ENCODE measurements at places on chromosomes 3 and 15.
A peak's percentile ranks its signal among the peaks of the same experiment; 100 is the strongest.

DNA sequence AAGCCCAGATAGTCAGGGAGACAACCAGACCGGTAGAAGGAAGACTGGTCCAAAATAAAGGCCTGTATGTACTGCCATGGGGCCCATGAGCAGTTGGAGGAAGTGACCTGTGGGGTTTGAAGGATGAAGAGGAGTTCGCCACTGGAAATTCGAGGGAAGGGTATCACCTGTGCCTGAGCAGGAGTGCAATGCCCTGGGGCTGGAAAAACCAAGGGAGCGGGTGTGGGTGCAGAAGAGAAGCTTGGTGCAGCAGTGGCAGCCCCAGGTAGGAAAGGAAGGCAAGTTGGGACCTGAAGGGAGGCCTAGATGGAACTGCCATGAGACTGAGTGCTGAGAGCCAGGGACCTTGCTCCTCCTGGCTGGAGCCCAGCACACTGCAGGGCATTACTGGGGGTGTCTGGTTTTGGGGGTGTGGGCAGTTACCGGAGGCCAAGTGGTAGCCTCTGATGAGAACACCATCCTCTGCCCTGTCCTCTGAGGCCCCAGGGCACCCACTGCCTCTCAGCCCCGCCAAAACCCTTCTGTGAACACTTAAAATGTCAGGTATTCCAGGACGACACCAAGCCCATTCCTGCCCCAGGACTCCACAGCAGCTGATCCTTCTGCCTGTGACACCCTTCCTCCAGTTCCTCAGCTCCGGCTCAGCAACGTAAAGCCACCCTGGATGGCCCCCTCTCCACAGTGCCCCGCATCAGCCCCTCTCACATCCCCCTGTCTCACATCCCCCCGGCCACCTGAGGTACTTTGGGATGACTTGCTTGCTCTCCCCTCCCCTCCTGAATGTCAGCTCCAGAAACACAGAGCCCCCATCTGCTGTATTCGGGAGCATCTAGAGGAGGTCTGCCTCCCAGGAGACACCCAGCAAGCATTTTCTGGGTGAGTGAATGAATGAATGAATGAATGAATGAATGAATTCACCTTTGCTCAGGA is 42.9 kb downstream of the WNT7A start:
- DNase-seq = no peak

DNA sequence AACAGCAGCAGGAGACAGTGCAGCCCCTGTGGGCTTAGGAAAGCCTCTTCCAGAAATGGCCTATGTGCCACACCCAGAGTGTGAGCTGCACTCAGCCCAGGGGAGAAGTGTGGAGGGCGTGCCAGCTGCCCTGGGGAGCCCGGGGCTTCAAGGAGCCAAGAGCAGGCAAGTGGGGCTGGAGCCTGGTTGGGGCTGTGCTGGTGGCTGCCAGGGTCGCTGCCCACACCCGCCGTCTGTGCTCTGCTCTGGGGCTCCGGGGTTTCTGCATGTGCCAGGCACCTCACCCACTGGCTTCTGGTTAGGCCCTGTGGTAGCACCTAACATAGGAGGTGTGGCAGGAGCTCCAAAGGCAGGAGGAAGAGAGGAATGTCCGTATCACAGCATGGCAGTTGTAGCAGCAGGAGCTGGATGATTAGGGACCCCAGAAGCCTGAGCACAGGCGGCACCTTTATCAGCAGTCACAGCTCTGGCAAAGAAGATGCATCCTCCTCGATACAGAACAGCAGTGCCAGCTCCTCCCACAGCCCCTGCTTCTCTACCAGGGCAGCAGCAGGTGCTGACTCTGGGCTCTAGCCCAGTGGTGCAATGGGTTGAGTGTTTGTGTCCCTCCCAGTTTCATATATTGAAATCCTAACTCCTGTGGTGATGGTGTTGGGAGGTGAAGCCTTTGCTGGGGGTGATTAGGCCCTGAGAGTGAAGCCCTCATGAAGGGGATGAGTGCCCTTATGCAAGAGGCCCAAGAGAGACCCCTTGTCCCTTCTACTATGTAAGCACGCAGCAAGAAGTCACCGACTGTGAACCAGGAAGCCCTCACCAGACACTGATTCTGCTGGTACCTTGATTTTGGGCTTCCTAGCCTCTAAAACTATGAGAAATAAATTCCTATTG is 70.0 kb upstream of the KLF13 start:
- DNase-seq = no peak

DNA sequence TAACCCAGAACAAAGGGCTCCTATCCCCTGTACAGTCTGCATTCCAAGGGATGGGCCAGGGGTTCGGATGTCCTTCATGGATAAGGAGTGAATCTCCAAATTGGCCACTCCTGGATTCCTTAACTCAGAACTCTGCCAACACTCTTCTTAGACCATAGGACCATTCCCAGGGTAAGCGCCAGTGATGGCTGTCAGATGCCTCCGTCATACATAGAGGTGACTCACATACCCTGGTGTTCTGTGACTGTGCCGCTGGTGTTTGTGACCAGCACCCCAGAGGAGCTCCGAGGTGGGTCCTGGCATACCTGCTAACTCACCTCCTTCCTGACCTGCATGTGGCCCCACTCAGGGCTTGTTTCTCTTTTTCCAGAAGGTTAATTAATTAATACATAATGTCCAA is 134.7 kb downstream of the KLF13 start:
- no peak for DNase-seq

DNA sequence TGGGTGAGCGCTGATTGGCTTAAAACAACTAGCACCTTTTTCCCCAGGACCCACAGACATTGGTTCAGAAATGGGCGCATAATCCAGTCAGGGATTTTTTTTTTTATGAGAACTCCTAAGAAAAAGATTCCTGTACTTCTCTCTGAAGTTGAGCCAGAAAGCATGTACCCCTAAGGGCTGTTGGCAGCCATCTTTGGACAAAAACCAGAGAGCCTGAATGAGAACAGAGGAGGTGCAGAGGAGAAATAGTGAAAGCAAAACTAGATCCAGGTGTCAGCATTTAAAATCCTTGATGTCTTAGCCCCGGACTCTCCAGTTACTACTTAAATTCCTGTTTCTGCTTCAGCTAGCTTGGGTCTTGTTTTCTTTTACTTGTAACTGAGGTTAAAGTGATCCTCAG is 1.9 kb upstream of the SLC27A2 start:
- DNase-seq = no peak

GRCh38 chr15:32879980-32880379 is 162.2 kb downstream of the GREM1 start:
- no peak for DNase-seq

DNA sequence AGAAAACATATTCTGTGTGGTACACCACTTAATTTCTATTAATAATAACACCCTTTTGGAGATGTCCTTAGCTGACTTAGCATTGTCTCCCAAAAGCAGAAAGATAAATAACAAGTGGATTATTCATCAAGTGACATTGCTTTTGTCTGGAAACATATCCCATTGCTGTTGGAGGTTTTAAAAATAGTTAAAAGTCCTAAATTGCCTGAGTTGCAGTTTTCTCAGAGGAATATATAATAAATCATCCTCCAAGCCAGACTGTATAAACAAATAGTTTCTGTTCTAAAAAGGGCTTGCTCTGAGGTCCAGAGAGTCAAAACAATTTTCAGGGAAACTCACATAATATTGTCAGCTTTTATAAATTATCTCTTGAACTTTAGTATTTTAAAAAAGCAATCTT is 60.4 kb upstream of the CD96 start:
- no peak for DNase-seq

DNA sequence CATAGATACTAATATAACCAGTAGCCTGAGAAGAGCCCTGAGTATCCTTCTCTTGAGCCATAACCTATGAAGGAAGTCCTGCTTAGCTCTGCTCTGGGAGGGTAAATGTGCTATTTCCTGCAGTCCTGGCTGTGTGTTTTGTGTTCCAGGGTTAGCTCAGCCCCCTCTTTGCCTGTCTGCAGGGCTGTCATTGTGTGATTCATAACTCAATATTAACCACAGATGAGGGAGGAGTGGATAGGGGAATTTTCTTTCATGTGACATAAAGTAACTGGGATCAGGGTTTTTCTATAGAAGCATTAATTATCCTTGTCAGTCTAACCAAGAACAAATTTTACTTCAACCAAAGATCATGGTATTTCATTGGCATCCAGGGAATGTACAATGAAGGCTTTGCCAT is 183.3 kb upstream of the ZBTB20 start:
- no peak for DNase-seq

- no peak for DNase-seq
These were observed 45.4 kb downstream of the ATP13A4 start for GRCh38 chr3:193509103-193509965.

GRCh38 chr3:46098319-46098761 is 71.1 kb upstream of the XCR1 start:
- DNase-seq = peak; percentile 54

GRCh38 chr3:102525624-102526023 is 90.8 kb downstream of the ZPLD1 start:
- no peak for DNase-seq

- DNase-seq = no peak
These were observed 11.2 kb downstream of the C3orf52 start for GRCh38 chr3:112097378-112097777.

GRCh38 chr3:71438071-71438685 is 145.3 kb downstream of the FOXP1 start:
- DNase-seq = no peak

DNA sequence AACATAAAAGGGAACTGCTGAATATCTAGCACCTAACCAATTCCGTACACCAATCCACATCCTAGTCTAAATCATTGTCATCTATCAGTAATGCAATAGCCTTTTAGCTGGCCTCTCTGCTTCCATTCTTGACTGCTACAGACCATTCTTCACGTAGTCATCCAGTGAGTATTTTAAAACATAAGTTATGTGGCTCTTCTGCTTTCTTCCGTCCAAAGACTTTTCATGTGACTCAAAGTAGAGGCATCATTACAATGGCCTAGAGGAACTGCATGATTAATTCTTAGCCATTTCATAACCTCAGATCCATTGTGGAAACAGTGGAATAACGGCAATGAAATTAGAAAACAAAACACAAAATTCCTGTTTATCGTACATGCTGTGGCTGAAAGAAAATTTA is 88.9 kb upstream of the CBLB start:
- no peak for DNase-seq

DNA sequence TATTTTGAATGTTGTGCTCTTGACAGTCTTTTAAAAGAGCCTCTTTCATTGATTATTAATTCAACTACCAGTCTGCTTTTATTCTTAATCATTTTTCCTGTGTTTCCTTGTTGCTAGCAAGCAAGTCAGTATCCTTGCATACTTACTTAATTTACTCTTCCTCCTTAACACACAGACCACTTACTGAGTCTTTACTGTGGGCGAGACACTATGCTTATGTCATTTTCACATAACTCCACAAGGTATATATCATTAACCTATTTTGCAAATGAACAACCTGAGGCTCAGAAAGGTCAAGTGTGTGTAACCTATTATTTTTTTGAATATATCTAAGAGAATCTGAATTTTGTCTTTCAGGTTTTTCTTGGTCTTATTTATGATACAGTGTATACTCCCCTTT is 130.9 kb downstream of the WDR76 start:
- no peak for DNase-seq

- DNase-seq = no peak
These were observed at the start of gene SYNPR for GRCh38 chr3:63278171-63279004. Gene SYNPR, plus strand, starts transcription at chr3:63278308.

DNA sequence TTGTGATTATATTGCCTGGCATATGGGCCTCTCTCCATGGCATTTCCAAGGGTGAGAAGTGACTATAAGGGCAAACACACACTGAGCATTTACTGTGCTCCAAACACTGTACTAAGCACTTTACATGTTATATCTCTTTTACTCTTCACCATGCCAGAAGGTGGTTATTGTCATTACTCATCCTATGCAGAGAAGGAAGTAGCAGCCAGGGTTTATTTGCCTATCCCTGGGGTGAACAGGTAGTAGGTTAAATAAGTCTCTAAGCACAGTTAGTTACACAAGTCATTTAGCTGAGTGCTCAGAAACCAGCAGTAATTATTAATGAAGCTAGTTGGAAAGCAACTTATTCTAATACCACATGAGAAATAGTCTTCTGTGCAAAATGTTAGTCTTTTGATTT is 109.9 kb upstream of the SYNPR start:
- no peak for DNase-seq

- DNase-seq = no peak
These were observed 9.0 kb downstream of the GNB5 start for GRCh38 chr15:52181938-52182780.

DNA sequence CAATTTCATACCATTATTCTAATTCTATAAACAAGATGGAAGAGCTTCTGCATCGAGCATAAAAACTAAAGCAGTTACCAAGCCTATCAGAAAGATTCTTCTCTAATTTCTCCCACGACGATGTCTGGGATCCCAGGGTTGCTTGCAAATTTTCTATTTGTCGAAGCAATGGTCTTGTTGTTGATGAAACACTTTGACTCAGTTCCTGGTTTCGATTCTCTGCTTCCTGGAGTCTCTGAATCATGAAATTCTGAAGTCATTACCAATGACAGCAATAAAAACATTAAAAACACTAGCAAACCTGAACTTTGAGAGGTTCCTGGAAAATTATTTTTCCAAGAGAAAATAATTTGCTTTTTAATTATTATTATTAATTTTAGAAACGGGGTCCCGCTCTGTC is 18.7 kb downstream of the TMF1 start:
- DNase-seq = peak; percentile 26

GRCh38 chr3:184299488-184300377 is 692 bp downstream of the PSMD2 start:
- peak; percentile 18 for DNase-seq

DNA sequence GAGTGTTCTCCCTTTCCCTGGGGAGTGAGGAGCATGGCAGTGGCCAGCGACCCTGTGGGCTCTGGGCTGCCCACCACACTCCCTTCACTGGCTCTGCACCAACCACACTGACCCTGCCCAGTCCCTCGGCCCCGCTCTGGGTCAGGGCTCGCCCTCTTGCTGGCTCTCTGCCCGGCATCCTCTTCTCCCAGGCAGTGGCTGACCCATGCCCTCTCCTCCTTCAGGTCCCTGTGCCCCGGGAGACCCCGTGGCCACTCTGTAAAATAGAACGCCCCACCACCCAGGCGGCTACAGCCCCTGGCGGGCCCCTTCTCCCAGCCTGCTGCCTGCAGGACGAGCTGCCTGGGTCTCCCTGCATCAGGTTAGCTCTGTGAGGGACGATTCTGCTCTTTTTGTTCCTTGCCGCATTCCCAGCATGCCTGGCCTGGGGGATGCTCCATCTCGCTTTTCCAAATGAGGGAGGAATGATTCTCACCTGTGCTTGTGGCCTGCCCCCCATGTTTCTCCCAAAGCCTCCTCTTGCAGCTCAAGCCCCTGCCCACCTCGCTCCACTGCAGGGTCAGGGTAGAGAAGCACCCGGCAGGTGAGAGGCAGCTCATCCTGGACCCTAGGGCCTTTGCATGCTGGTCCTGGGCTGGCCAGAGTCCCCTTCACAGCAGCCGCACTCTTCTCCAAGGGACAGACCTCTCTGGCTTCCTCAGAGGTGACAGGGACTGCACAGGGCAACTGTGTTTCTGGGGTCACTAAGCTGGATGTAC is 14.5 kb upstream of the CFAP100 start:
- DNase-seq = no peak

GRCh38 chr3:16114429-16114828 is 60.1 kb upstream of the GALNT15 start:
- no peak for DNase-seq

GRCh38 chr15:72365844-72366243 is 10.0 kb downstream of the HEXA start:
- peak; percentile 43 for DNase-seq

- DNase-seq = peak; percentile 52
These were observed 2.6 kb downstream of the BHLHE40 start for GRCh38 chr3:4981665-4982494.
